Fibroblast of skin of right biceps (primary cell): ENCODE measurements at places on chromosomes 4 and X.
A peak's percentile ranks its signal among the peaks of the same experiment; 100 is the strongest.

- DNase-seq = no peak
Observed at GRCh38 chr4:151797131-151797530, 36.3 kb upstream of the GATB start.

- DNase-seq = peak; percentile 43
Observed at GRCh38 chrX:138756234-138756633, 44.7 kb upstream of the FGF13 start.

- DNase-seq = no peak
Observed at GRCh38 chr4:68895561-68896198, 55.9 kb downstream of the UGT2A3 start.

- DNase-seq = no peak
Observed at GRCh38 chr4:107548211-107548905, 171.7 kb downstream of the PAPSS1 start.

- no peak for DNase-seq
Observed at GRCh38 chr4:183828125-183828524, 77.0 kb upstream of the STOX2 start.
